Neural crest cell (in vitro differentiated cells): ENCODE measurements at places on chromosomes 16 and 17. TPM values are rescaled to one million over a fixed set of nuclear protein-coding genes. Genes with fewer than 3 reads are reported as not detected.

Gene TBC1D3I
- 0.71 and 0.96 TPM in 2 replicates for total RNA-seq

Gene OR3A3
- total RNA-seq = not detected in 2 replicates

Gene TBX2
- 16.1 and 18.7 TPM in 2 replicates for total RNA-seq

Gene PIRT
- total RNA-seq = 0.07 and 0.09 TPM in 2 replicates

Gene HLF
- total RNA-seq = not detected in 2 replicates

Gene STH
- not detected in 2 replicates for total RNA-seq

GRCh38 chr17:66441101-66441661, 138.8 kb downstream of the PRKCA start:
- H3K36me3 ChIP-seq = no peaks in the 10 kb centered on the region
- peak overlapping the region; percentile 57 for H3K27ac ChIP-seq
- no peak for DNase-seq
- no peaks in the 10 kb centered on the region for H3K4me1 ChIP-seq
- H3K27me3 ChIP-seq = no peaks in the 10 kb centered on the region

GRCh38 chr17:4426499-4427208, 7.1 kb upstream of the SPNS3 start:
- H3K27ac ChIP-seq = no peak overlapping the region
- H3K27me3 ChIP-seq = no peaks in the 10 kb centered on the region
- H3K4me1 ChIP-seq = peaks cover 4% of the 10 kb centered on the region
- H3K36me3 ChIP-seq = no peaks in the 10 kb centered on the region
- H3K4me3 ChIP-seq = no peak overlapping the region

DNA sequence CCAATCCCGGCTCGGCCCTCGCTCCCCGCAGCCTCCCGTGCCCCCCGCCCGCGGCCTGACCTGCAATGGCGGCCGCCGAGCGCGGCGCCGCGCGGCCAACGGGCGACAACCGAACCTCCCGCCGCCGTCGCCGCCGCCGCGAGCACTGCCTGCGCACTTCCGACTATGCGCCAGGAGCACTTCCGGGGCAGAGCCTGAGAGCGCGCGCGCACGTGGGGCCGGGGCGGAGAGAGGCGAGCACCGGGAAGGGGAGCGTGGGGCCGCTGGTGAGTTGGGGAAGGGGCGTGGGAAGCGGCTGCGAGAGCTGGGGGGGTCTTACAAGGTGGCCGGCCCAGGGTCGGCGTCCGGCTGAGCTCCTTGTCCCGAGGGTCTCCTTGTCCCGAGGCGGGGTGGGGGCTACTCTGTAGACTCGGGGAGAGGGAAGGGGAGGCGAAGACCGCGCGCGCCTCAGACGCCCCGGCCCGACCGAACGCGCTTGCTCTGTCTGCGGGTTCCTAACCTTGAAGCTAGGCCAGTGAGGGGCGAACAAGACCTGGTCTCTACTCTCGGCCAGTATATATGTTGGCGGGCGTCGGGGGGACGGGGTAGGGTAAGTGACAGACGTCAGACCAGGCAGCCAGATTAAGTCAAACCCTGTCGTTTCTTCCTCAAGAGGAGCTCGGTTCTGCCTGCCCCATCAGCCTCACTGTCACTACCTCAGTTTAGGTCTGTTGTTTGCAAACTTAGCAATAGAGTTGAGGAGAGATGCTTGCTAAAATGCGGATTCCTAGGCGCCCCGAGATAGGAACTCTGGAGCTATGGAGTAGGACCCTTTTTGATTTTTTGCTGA, at the start of the genes CHTF8 and UTP4:
Gene CHTF8, minus strand, starts transcription at position 165 of the 829 bp plus-strand sequence. CDS start 11,130 bp downstream, outside the sequence.
Gene UTP4, plus strand, starts transcription at position 226 of the 829 bp plus-strand sequence. CDS start 811 bp downstream, outside the sequence.
- DNase-seq = peak; percentile 79
- peak within 1 kb of the TSS; percentile 96 for H3K27ac ChIP-seq
- peak within 1 kb of the TSS; percentile 99 for H3K4me3 ChIP-seq
- peaks cover 51% of the 10 kb centered on the region for H3K4me1 ChIP-seq

DNA sequence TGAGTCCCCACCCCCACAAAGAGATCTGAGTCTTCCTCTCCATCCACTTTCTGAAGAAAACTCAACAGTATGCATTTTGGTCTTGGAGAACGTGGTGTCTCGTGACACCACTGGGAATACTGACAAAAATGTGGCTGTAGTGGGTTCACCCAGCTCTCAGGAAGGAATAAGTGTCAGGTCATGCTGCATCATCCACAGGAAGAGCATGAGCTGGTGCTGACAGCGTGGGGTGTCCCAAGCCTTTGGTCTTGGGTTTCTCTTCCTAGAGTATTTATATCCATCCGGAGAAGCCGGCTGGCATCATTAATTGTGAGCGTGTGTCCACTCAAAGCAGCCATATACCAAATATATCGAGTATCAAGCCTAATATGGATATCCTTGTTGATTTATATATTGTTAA, 55.9 kb downstream of the C17orf67 start:
- DNase-seq = no peak
- peaks cover 42% of the 10 kb centered on the region for H3K27me3 ChIP-seq
- no peak overlapping the region for H3K4me3 ChIP-seq
- peaks cover 11% of the 10 kb centered on the region for H3K4me1 ChIP-seq
- H3K27ac ChIP-seq = no peak overlapping the region

DNA sequence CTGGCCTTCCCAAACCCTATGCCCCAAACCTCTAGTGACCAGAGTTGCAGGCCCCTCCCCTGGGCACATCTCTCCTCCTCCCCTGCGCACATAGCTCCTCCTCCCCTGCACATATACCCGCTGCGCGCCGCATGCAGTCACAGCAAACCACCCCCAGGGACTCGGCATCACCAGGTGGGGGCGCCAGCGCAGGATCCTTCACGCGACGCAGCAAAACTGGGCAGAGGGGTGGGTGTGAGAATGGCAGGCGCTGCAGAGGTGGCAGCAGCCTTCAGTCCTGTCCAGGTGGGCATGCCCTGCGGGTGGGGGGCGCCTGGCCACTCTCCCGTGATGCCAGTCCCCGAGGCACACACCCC, 5.6 kb downstream of the CORO6 start:
- peak overlapping the region; percentile 47 for H3K4me3 ChIP-seq
- H3K4me1 ChIP-seq = peaks cover 28% of the 10 kb centered on the region
- H3K36me3 ChIP-seq = no peaks in the 10 kb centered on the region

DNA sequence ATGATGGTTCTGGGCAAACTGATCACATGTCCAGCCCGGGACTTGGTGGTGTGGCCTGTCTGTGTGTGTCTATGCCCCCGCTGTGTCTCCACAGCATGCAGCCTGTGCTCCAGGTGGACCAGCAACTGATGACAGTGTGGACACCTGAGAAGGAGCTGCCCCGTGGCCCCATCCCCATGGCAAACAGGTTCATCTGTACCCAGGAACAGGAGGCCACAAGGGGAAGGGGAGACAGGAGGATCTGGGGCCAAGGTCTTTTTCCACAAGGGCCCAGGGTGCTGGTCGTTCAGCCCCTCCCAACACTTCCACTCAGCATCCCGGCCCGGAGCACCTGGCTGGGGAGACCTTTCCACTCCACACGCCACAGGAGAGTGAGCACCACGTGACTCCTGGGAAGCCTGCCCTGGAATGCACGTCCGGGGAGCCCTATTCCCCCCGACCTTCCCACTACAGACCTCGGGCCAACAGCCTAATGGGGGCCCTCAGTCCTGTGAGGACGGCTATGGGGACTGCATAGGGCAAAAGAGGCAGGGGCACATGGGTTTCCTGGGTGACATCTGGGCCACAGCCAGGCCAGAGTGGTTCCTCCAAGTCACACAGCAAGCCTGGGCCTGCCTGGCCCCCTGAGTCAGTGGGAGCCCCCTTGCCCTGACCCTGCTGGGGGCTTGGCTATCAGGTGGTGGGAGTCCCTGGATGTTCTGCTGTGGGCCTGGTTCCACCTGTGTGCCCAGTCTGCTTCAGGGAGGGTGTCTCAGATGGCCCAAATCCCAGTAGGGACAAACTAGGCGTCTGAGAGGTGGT, 20.8 kb upstream of the NXPH3 start:
- H3K27me3 ChIP-seq = peaks cover 7% of the 10 kb centered on the region
- H3K27ac ChIP-seq = no peak overlapping the region
- no peak for DNase-seq
- peaks cover 18% of the 10 kb centered on the region for H3K4me1 ChIP-seq

DNA sequence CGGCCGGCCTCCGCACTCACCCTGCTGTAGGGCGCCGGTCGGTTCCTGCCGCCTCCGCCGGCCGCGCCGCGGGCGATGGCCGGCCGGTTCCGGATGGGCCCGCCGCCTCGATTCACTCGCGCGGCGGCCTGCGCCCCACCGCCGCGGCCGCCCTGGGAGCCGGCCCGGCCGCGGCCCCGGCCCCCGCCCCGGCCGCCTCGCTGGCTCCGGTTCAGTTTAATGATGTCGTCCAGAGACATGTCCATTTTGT, 158 bp downstream of the ALYREF start:
- H3K27me3 ChIP-seq = no peaks in the 10 kb centered on the region
- peaks cover 7% of the 10 kb centered on the region for H3K4me1 ChIP-seq
- peaks cover 17% of the 10 kb centered on the region for H3K36me3 ChIP-seq
- H3K27ac ChIP-seq = peak overlapping the region; percentile 98
- no peak for DNase-seq

GRCh38 chr17:7560172-7561027, 1.3 kb upstream of the SENP3 start:
- peak; percentile 76 for DNase-seq
- no peaks in the 10 kb centered on the region for H3K36me3 ChIP-seq
- H3K4me1 ChIP-seq = peaks cover 37% of the 10 kb centered on the region
- peaks cover 9% of the 10 kb centered on the region for H3K27me3 ChIP-seq

DNA sequence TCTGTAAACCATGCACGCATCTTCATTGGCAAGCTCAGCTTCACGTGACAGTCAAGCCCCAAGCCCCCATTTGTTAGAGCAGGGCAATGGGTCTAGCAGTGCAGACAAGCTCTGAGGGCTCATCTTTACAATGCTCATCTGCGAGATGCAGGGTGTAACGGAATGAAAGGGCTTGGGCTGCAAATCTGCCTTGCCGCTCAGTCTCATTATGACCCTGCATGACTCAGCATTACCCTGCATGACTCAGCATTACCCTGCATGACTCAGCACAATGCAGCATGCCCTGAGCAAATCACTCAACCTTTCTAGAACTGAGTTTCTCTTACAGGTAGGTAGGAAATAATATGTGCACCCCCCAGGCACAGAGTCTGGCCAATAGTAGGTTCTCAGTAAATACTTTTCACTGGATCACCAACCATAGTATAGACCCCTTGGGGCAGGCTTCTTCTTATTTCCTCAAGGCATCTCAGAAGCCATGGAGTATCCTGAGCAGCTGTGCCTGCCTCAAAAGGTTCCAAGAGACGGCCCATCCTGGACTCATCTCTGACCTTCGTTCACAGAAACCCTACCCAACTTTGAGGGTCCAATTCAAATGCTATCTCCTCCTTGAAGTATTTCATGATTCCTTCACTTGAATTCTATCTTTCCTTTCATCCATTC, 391.3 kb upstream of the CDH5 start:
- no peak overlapping the region for H3K27ac ChIP-seq
- no peak overlapping the region for H3K4me3 ChIP-seq
- H3K27me3 ChIP-seq = no peaks in the 10 kb centered on the region
- no peaks in the 10 kb centered on the region for H3K4me1 ChIP-seq
- DNase-seq = no peak
